ENCODE measurements at places on chromosomes 5 and 9.

DNA sequence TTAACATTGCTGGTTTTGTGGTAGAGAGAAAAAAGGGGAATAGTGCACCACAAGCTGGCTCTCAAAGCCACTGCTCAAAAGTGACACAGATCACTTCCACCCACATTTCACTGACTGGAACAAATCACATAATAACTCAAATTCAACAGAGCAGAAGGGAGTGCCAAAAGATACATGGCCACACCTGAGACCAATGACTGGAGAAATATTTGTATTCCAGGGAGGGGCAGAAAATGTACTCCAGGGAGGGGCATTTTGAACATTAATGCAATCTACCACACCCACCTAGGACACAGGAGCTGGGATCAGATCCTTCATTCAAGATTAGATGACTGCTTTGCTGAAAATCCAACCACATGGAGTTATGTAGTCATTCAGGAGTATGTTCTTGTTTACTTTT is 44.8 kb upstream of the ALDOB start:
- DNase-seq = peak; percentile 58

- DNase-seq = no peak
These were observed 88.1 kb downstream of the KIF4B start for GRCh38 chr5:155101697-155102096.

DNA sequence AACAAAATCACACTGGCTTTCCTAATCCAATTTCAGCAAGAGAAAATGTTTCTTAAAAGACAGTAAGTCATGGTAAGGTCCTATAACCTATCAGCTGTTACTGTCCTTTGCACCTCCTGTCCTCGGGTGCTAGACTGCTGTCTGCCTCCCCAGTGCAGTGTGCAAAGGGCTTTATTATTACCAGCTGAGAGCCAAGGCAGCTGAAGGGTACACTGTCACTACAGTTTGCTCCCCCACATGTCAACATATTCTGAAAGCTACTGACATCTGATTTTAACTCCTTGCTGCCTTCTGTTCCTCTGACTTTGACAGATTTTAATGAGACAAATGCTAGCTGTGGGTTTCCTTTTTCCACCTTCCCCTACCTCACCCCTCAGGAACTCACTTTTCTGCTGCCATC is 389.4 kb upstream of the SLC24A2 start:
- DNase-seq = no peak

- DNase-seq = no peak
These were observed 191.5 kb upstream of the S1PR3 start for GRCh38 chr9:88799541-88800328.

- DNase-seq = no peak
These were observed 114.3 kb downstream of the CRB2 start for GRCh38 chr9:123470121-123470782.

- no peak for DNase-seq
These were observed 1414.3 kb upstream of the ACO1 start for GRCh38 chr9:30970186-30970585.

GRCh38 chr9:116096853-116097252 is 56.7 kb upstream of the PAPPA start:
- no peak for DNase-seq

GRCh38 chr9:90394871-90395270 is 247.8 kb downstream of the DIRAS2 start:
- DNase-seq = no peak

GRCh38 chr5:1568201-1568979 is 44.6 kb upstream of the LPCAT1 start:
- DNase-seq = peak; percentile 83

DNA sequence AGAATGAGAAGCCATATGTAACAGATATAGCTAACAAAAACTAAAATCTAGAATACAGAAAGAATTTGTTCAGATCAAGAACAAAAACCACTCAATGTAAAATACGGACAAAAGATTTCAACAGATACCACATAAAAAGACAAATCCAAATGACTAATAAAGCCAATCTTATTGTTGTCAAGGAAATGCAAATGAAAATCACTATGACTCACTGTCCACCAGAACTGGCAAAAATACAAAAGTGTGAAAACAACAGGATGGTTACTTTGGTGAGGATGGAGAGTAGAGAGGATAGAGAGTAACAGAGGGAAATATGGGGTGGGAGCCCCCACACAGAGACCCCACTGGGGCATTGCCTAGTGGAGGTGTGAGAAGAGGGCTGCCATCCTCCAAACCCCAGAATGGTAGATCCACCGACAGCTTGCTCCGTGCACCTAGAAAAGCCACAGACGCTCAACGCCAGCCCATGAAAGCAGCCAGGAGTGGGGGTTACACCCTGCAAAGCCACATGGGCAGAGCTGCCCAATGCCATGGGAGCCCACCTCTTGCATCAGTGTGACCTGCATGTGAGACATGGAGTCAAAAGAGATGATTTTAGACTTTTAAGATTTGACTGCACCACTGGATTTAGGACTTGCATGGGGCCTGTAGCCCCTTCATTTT is 15.2 kb upstream of the RHOBTB3 start:
- DNase-seq = peak; percentile 63

DNA sequence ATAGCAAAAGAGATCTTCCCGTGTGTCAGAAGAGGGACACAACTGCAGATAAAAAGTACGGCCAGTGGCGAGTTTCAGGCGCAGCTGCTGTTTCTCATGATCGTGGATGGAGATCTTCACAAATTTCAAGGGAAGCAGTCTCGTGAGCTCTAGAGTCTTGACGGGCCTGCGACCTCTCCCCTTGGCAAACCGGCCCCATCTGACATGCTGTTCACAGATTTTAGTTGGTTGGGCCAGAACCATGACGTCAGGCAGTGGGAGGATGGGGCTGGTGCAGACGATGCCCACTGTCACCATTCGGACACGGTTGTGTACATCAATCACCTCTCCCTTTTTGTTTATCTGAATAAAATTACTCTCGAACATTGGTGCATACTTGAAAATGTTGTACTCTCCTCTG is 396 bp downstream of the GARIN3 start:
- DNase-seq = no peak

DNA sequence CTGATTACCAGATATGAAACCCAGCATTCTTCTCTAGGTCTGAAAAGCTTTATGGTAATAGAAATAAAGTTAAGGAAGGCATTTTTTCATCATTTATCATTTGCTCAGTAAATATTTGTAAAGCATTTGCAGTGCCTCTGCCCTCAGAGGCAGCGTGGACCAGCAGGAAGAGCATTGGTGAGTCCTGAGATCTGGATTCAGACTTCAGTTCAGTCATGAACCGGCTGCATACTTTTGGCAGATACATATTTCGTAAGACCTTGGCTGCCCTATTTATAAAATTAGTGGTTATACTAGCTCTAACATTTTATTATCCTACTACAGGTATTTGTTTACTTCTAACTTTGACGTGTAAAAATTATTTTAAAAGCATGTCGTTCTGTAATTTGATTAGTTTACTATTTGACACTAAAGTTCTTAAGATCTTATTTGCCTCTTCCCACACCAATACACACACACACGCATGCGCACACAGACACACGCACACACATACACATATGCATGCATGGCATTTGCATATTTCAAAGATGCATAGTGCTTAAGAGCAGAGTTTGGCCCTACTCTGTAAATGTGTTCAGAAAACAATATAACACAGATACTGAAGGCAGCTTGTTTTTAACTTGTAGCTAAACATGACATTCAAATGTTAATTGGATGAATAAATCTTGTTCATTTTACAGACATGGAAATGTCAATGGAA is 101.9 kb downstream of the RPS23 start:
- no peak for DNase-seq
